ENCODE measurements at places on chromosomes 11 and 22.

DNA sequence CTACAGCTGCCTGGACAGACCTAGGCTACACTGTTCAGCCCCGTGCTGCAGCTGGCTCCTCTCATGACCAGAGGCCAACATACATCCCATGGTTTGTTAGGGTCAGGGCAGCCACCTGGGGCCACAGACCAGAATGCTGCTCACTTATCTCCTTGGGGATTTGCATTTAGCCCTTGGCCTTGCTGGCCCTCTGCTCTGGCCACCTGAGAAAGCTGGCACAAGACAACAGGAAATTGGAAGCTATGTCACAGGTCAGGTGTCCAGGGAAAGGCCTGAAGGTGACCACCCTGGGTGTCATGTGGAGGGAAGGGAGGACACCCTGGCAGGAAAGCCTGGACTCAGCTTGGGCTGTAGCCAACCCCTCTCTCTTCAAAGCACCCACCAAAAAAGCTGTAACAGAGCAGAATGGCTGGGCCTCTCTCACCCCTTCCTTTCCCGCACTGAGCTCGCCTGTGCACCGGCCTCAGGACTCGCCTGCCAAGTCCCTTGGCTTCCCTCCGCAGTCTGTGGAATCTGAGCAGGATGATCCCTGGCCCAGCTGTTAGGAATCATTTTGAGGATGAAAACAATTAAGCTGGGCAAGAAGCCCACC, 86.3 kb downstream of the SNX19 start:
- no peak for DNase-seq

DNA sequence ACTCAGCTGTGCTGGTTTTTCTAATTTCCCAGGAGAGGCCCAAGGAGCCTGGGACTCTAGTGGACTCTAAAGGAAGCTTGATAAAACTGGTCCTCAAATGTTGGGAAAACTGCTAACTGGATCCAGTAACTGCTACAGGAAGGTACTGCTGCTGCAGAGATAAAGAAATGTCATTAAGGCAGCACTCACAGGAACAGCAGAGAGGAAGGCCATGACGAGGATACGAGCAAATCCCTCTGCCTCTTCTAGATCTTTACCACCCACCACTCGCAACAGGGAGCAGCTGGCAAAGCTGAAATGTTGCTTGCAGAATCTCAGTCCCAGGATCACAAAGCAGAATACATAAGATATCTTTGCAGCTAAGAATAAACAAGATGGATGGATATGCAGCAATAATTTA, 23.5 kb downstream of the TTC28 start:
- DNase-seq: no peak

DNA sequence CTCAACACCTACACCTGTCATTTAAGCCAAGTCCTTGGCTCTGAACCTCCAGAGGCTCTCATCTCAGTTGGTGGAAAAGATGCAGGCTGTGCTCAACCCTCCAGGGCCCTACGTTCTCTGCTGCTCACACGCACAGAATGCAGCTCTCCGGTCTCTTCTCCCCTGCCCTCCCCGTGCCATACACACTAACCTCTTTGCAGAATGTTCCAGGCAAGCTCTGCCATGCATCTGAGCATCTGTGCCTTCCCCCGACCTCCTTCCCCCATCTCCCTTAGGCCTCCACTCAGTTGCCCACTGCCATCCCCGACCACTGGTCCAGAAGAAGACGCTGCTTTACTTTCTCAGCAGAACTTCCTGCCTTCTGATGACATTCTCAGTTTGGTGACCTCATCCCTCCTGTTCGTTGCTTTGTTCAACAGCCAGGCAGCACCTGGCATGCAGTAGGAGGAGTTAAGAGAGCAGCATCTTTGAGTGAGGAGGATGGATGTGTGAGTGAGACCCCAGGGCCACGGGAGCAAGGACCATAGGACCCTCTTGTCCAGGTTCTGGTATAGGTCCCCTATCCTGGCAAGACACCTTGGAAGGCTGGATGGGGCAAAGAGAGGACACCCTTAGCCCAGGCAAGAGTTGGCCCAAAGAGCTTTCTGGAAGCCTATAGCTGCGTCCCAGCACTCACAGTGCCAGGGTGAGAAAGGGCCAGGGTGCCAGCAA, 598.0 kb downstream of the BRD1 start:
- DNase-seq: no peak

- DNase-seq: no peak
These were observed 1.4 kb upstream of the MOB2 start for GRCh38 chr11:1487851-1488574.

DNA sequence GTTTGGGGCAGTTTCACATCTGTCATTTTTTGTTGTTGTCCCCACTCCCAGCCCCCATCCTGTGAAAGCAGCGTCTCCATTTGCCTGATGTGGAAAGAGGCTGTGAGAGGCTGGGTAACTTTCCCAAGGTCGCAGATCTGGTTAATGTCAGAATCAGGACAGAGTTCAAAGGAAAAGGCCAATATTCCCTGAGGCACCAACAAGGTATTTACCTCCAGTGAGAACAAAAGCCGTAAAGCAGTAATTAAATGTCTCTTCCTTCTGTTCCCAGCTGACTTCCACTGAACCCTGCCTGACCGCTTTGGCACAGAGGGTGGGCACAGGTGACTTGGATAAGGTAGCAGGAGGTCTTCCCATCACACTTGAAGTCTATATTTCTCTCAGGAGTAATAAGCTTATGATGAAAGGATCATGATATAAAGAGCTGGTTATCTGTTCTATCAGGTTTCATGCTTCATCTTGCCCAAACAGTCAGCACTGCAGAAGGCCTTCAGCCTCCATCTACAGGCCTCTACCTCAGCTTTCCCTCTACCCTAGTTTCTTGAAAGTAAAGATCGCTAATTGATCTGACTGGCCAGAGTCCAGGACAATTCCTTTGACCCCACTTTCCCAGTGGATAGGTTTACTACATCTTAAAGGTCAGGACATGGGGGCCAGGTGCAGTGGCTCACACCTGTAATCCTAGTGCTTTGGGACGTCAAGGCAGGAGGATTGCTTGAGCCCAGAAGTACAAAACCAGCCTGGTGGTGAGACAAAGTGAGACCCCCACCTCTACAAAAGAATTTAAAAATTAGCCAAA, 9.4 kb downstream of the C11orf91 start:
- DNase-seq: no peak

- DNase-seq: no peak
These were observed 208.8 kb downstream of the DCDC1 start for GRCh38 chr11:31160504-31161422.

DNA sequence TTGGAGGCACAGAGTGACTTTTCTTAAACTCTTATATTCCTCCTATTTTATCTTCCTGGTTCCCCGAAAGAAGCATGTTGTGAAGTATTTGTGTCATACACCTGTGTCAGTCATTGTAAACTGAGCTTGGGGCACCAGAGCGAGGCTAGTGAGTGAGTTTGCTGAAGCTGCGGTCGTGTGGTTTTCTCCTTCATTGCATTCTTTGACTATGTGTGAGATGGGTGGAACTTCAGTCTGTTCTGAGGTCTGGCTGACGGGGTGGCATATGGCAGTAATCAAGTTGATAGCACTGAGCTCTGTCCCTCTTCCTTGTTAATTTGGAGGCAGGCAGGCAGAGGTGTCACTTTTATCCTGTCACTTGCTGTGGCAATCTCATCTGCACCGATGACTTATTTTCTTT, 4.2 kb downstream of the VPS26B start:
- no peak for DNase-seq

GRCh38 chr11:9176136-9176535, 84.7 kb upstream of the SCUBE2 start:
- DNase-seq: no peak

GRCh38 chr11:101470419-101470818, 113.4 kb downstream of the TRPC6 start:
- no peak for DNase-seq

DNA sequence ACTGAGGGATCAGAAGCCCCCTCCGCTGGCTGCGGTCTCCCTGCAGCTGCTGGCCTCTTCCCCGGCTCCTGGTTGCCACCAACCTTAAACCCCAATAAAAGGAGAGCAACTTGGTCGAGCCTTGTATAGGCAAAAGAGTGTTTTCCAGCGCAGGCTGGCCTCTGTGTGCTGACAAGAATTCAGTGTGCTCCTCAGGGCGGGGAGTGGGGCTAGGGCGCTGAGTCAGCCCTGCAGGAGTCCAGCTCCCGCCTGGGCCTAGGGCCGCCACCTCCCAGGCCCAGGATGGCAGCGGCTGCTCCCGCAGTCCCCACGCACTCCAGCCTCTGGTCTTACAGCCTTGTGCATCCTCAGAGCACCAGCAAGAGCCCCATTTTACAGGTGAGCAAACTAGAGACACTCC, at the start of gene SHISAL1:
TSS of gene SHISAL1 (minus strand) at position 186 of the 400 bp plus-strand sequence. CDS start 12,006 bp downstream, outside the sequence.
- DNase-seq: no peak

GRCh38 chr11:123671534-123671933, 17.1 kb upstream of the SCN3B start:
- no peak for DNase-seq

- DNase-seq: no peak
These were observed 14.9 kb upstream of the ADA2 start for GRCh38 chr22:17234144-17234623.

- DNase-seq: no peak
These were observed 28.1 kb downstream of the RRAS2 start for GRCh38 chr11:14330881-14331280.

- no peak for DNase-seq
These were observed 5.5 kb downstream of the RAB3IL1 start for GRCh38 chr11:61911701-61912529.

GRCh38 chr11:36475192-36475591, 34.9 kb downstream of the TRAF6 start:
- no peak for DNase-seq

DNA sequence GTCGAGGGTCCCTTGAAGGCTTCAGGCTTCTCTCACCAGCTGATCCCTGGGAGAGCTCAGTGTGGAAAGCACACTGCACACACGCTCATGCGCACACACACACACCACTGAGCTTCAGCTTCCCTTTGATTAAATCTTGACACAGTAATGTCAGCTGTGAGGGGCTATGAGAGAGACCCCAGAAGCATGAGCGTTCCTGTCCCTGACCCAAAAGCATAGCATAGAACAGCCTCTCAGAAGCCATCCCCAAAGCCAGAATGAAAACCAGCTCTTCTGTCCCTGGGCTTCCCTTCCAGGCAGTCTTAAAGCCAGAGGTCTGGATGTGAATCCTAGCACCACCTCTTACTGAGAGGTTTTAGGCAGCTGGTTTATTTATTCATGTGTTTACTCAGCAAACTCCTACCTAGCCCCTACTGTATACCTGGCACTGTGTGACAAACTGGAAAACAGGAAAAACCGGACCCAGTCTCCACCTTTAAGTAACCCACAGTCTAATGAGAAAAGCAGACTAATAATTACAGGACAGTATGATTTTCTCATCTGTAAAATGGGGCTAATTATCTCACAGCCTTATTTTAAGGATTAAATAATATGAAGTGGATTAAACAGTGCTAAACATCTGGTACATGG, 15.9 kb downstream of the GALNT18 start:
- no peak for DNase-seq

DNA sequence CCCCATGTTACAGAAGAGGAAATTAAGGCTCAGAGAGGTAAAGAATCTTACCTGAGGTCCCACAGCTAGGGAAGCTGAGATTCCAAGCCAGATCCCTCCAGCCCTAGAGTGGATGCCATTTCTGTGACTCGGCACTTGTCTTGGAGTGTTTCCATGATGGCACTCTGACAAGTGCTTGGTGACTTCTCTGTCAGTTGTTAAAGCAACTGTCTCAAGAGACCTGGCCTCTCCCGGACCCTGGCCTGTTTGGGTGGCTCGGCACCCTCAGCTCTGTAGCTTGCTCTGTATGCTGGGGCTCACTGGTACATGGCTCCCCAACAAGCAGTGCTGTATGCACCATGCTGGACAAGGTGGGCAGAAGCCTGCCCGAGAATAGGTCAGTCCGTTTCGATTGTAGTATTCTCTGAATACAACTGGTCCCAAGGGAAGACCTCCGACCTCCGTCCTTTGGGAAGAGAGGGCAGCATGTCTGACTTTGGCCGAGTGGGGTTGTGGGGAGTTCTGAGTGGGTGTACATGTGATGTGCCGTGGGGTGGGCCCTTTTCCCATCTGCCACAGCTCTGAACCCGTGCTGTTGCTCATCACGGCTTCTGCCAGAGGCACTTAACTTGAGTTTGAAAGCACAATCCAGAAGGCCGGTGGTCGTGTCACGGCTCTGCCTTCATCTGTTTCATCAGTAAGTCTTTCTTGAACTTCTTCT, 12.4 kb downstream of the ACO2 start:
- no peak for DNase-seq

GRCh38 chr11:34354782-34355181, 3.0 kb downstream of the ABTB2 start:
- DNase-seq: no peak

DNA sequence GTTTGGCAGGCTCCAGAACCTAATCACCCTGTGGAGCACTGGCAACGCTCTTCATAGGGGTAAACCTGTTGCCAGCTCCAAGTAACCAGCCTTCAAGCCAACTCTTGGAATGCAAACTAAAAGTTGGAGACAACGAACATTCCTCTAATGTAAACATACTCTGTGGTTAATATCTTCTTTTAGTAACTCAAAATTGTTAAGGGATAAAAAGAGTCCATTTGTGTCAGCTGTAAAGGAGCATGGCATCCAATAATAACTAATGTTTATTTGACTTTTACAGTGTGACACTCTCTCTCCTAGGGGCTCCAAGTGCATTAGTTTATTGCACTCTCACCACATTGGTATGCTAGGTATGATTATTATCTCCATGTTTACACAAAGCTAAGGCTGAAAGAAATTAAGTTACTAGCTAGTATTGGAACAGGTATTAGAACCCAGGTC, 31.0 kb upstream of the AMOTL1 start:
- no peak for DNase-seq

DNA sequence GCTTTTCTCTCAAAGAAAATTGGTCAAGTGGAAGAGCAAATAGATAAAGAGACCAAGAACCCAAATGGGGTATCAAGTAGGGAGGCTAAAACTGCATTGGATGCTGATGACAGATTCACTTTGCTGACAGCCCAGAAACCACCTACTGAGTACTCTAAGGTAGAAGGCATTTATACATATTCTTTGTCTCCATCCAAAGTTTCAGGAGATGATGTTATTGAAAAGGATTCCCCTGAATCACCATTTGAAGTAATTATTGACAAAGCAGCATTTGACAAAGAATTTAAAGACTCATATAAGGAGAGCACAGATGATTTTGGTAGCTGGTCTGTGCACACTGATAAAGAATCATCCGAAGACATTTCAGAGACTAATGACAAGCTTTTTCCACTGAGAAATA, 37.7 kb downstream of the RTN3 start:
- DNase-seq: no peak

- no peak for DNase-seq
These were observed 41.1 kb downstream of the LIF start for GRCh38 chr22:30205281-30206115.

DNA sequence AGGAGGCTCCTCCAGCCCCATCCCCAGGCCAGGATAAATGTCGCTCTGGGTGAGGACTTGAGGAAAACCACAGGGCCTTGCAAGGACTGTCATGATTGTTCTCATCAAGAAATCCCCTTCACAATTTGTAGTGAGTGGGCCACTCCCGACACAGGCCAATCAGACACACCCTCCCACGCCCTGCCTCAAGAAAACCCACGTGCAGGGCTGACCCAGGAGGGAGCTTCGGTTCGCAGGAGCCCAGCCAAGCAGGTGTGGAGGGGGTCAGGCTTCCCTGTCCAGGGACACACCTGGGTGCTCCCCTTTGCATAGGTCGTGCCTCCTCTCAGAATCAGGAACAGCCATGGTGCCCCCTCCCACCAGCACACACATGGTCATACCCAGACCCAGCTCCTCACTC, 43.2 kb downstream of the SHANK2 start:
- no peak for DNase-seq

- no peak for DNase-seq
These were observed 586.8 kb downstream of the NTM start for GRCh38 chr11:131957201-131957600.

- no peak for DNase-seq
These were observed 759 bp downstream of the DESI1 start for GRCh38 chr22:41619979-41620588.

Data from stimulated activated CD8-positive, alpha-beta memory T cell treated with anti-CD3 and anti-CD28 coated beads, Interleukin-7, amount 100 ng/mL, for 1 hour (primary cell).